ENCODE measurements at places on chromosomes 3 and 15.
A peak's percentile ranks its signal among the peaks of the same experiment; 100 is the strongest.

- DNase-seq = no peak
These were observed 311.7 kb downstream of the VPS13C start for GRCh38 chr15:61748529-61748928.

GRCh38 chr15:52653431-52653964 lies 25.7 kb downstream of the ATOSA start:
- no peak for DNase-seq

DNA sequence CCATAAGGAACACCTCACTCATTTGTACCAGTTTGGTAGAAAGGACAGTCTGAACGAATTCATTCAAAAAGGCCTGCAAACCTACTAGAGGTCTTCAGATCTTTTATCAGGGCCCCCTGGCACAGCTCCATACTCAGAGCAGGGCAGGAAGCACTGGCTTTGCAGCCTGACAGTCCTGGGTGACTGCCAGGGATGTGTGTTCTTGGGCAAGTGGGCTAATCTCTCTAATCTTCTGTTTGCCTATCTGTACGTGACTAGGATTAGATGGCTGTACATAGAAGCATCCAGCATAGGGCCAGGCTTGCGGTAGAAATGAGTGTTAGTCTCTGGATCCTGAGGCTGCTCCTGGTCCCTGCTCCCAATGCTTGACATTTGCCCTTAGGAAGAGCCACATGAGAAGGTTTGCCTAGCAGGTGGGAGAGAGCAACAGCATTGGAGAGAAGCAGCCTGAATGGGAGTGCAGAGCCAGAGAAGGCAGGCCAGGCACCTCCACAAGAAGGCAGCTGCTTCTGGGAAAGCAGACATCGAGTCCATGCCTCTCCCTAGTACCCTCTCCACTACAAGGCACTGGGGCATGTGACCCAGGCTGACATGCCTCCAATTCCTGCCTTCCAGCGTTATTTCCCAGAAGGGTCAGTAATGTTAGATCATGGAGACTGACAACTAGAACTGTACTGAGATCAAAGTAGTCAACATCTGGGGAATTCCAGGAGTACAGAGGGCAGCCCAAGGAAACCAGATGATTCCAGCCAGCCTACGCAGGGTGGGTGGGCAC lies 1.0 kb upstream of the CXCR6 start:
- DNase-seq = no peak

- DNase-seq = no peak
These were observed 455.3 kb upstream of the NR2F2 start for GRCh38 chr15:95875121-95875643.

DNA sequence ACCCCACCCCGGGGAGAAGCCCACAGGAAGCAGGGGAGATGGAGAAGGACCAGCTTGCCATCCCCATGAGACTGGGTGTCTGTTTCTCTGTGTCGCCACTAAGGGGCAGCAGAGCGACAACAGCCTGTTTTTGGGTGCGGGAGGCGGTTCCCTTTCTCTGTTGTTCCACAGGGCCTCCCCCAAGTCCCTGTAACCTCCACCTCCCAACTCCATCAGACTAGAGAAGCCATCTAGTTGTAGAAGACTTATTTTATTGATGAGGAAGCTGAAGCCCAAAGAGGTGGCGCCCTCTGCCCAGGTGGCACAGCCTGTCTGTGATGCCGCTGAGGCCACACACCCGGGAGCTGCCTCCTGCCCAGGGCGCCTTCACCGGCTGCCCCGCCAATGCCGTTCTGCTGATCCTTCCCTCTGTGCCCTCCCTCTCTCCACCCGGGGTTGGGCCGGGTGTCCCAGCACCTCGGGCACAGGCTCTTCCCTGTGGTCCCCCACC lies 3.9 kb upstream of the CCDC9B start:
- peak; percentile 44 for DNase-seq

GRCh38 chr3:144317961-144318360 lies 346.3 kb downstream of the DIPK2A start:
- no peak for DNase-seq

DNA sequence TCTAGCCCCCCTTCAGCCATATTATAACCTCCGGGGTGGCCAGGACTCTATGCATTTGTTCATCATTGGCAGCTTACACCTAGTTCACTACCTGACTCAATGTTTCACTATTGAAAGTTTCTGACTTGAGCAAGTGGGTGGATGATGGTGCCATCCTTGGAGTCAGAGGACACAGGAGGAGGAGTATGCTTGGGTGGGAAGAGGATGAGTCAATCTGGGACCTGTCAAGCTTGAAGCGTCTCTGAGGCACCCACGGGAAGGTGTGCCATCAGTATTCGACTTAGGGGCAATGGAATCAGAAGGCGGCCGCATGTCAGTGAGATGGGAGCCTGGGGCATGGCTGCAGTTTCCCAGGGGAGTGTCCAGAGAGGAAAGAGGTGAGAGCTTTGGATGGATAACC lies 133.3 kb downstream of the EPHB1 start:
- DNase-seq = no peak

DNA sequence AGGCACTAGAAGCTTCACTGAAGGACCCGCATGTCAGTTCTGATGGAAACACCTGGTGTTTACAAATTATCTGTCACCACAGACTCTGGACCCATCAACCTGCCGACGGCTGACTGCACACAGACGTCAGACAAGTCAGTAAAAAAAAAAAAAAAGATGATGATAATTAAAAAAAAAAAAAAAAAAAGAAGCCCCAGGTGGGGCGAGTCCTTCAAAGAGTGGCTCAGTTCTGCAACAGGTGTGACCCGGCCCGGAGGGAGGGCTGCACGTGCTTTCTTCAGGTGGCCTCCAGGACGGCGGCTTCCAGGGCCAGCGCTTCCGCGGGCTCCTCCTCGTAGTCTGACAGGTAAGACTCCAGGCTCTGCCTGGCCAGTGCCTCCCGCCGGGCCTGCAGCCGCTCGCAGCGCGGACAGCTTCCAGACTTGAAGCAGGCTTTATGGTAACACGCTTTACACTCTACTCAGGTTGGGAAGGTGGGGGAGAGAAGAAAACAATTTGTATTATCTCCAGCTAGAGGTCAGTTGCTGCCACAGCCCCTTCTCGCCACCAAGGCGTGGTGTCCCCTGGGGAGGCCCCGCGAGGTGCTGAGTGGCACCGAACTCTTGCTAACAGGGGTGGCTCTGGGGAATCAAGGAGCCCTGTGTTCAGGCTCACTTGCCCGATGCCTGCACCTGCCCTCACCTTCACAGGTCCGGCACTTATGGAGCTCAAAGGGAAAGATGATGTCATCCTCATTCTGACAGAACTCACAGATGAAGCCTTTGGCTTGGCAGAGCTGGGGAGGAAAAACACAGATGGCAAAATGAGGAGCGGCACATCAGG lies 61.8 kb downstream of the RUBCN start:
- no peak for DNase-seq

GRCh38 chr15:72472992-72473610 lies 1.0 kb upstream of the ARIH1 start:
- DNase-seq = no peak

GRCh38 chr3:136982520-136983138 lies 24.8 kb downstream of the IL20RB start:
- DNase-seq = no peak

- no peak for DNase-seq
These were observed 18.8 kb downstream of the LEO1 start for GRCh38 chr15:51952805-51953204.

GRCh38 chr15:61974118-61974517 lies 86.1 kb downstream of the VPS13C start:
- DNase-seq = no peak

- no peak for DNase-seq
These were observed 655 bp upstream of the TMOD3 start for GRCh38 chr15:51828621-51829375.

- DNase-seq = no peak
These were observed 2.7 kb downstream of the PDCD7 start for GRCh38 chr15:65130941-65131340.
